ENCODE measurements at places on chromosomes 13 and 19.

DNA sequence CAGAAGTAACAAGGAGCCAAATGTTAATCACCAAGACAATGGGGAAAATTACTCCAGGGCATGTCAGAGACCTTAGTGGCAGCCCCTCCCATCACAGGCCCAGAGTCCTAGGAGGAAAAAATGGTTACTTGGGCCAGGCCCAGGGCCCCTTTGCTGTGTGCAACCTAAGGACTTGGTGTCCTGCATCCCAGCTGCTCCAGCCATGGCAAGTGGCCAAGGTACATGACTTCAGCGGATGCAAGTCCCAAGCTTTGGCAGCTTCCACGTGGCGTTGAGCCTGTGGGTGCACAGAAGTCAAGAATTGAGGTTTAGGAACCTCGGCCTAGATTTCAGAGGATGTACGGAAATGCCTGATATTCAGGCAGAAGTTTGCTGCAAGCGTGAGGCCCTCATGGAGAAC lies 46.7 kb downstream of the OR10H4 start:
- DNase-seq, result no peak

DNA sequence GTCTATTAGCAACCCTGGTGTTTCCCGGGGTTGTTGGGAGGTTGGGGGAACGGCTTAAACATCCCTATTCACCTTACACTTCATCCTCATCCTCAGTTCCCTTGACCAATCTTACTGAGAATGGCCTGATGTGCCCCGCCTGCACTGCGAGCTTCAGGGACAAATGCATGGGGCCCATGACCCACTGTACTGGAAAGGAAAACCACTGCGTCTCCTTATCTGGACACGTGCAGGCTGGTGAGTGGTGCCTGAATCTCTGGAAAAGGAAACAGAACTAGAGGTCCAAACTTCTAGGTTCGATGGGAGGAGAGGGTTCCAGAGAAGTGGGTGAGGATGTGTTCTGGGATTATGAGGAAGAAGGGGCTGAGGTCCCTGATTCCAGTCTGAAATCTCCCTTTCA lies 5.9 kb downstream of the PINLYP start:
- no peak for DNase-seq

GRCh38 chr19:51098365-51099046 lies 9.7 kb downstream of the CTU1 start:
- peak; percentile 24 for DNase-seq

- DNase-seq, result peak; percentile 38
These were observed 1.5 kb downstream of the N4BP2L1 start for GRCh38 chr13:32426191-32426989.

DNA sequence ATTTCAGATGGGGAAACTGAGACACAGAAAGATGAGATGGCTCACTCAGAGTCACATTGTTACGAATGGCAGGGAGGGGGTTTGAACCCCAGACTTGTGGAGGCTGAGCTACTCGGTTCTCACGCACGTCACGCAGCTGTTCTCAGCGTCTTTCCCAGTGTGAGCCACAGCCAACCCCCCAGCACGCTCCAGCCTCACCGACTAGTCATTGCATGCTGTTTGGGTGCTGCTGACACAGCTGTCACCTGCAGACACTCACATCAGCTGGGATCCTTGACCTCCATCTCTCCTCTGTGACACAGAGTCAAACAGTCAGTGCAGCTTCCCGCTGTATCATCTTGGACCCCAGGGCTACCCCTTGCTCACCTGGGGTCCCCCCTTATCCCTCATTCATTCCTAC lies 2.4 kb upstream of the NCAN start:
- DNase-seq, result no peak

GRCh38 chr19:8042900-8043299 lies 9.7 kb upstream of the CCL25 start:
- no peak for DNase-seq

DNA sequence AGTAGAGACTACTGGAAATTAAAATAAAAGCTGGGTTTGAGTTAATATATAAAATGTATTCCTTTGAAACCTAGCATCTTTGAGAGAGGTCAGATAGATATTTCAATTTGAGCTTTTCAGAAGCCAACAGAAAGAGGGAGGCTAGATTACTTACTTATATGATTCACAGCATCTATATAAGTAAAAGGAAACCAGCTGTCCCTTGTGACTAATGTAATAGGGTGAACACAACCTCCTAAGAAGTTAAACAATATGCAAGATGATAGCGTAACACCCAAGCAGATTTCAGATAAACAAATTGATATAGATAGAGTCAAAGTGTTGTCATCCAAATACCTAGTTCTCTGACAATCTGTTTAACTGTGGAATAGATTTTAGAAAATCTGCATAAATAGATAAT lies 393.5 kb upstream of the GPC6 start:
- no peak for DNase-seq

GRCh38 chr13:39699274-39699673 lies 43.8 kb downstream of the COG6 start:
- DNase-seq, result no peak

GRCh38 chr13:63696055-63696454 lies 2280.4 kb upstream of the PCDH20 start:
- no peak for DNase-seq

- no peak for DNase-seq
These were observed 44.5 kb downstream of the MLLT1 start for GRCh38 chr19:6235031-6235951.

- DNase-seq, result no peak
These were observed 503.4 kb downstream of the TBC1D4 start for GRCh38 chr13:74978591-74978990.

DNA sequence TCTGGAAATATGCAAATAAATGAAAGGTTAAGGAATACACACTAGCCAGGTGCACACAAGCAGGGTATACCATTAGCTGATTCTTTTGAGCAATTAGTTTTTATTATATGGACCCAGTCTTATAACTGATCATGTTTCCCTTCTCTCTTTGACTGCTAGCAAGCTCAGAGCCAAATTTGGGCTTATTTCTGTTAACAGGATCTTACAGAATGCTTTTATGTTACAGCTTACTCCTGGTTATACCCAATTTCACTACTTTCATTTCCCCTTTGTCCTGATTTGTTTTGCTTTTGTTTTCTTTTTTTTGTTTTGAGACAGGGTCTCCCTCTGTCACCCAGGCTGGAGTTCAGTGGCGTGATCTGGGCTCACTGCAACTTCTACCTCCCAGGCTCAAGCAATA lies 12.9 kb upstream of the TPT1 start:
- DNase-seq, result no peak

GRCh38 chr19:7292950-7293761 lies 1.1 kb downstream of the INSR start:
- no peak for DNase-seq

DNA sequence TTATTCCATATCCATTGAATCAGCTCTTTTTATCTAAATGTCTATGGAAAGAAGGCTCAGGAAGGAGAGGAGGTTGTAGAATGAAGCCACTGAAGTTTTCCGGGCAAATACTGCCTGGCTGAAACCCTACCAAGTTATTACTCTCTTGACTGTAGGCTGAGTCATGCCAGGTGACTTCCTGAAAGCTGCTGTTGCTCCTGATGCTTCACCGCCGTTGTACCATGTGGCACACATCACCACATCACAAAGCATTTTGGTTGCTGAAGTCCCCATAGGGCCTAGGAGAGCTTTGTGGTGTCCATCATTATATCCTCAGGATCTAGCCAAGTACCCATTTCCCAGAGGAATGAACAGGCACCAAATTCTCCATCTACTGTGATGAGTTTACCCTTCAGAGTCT lies 11.1 kb upstream of the TDRD12 start:
- DNase-seq, result peak; percentile 39

GRCh38 chr13:95226050-95226449 lies 75.2 kb downstream of the ABCC4 start:
- DNase-seq, result no peak

GRCh38 chr13:100130930-100131511 lies 42.1 kb downstream of the PCCA start:
- DNase-seq, result no peak

- DNase-seq, result no peak
These were observed 21.3 kb upstream of the EPHX3 start for GRCh38 chr19:15253513-15253912.

- DNase-seq, result no peak
These were observed 11.0 kb upstream of the BBC3 start for GRCh38 chr19:47241919-47242577.

GRCh38 chr19:35462476-35462953 lies 14.5 kb downstream of the FFAR2 start:
- peak; percentile 33 for DNase-seq

GRCh38 chr13:77510156-77510555 lies 25.4 kb upstream of the SCEL start:
- no peak for DNase-seq

DNA sequence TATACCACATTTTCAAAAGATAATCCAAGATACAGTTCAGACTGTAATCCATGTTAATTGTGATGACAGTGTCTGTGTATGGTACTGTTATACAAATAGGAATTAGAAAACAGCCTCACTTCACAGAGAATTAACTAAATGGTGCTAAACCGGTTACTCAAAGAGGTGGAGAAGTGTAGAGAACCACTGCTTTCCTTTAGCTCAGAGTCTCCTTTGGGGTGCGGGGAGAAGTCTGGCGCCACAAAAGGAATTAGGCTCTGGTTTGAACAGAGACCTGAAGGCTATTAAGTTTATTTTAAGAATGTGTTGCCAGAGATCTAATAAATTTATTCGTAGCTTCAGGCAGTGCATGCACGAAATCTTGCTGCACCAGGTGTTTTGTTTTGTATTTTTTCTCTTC lies 65.8 kb downstream of the FREM2 start:
- DNase-seq, result no peak

DNA sequence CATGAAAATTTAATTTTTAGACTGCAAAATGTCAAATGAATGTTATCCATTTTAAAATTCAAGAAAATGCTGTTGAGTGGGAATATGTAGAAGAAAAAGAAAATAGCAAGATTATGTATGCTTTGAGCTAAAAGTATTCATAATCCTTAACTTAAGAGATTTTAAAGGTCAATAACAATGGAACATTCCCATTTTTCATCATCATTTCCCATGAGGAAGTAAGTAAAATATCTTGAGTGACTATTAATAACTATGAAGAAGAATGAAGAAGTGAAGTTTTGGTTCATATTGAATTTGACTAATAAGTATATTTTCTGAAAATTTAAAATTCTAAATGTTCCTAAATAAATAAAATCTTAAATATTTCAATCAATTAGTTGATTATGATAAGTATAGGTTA lies 273.4 kb downstream of the DACH1 start:
- DNase-seq, result no peak

- no peak for DNase-seq
These were observed 207.0 kb upstream of the ZNF507 start for GRCh38 chr19:32138416-32138815.

GRCh38 chr13:113801289-113801961 lies 42.4 kb downstream of the TMEM255B start:
- no peak for DNase-seq

DNA sequence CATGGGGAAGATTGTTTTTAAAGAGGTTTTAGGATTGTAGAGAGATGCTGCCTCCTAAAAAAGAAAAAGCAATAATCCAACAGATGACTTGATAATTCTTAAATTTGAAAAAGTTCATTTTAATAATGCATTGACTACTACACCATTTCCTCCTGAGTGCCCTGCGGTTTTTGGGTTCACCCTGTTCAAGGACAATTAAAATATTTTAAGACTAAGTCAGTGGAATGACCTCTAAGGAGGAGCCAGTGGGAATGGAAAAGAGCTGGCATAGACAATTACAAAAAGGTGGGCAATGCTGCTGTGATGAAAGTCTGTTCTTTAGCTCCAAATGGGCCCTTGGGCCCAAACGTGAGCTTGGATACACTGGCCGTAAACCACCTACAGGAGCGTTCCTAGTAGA lies 217.8 kb downstream of the LHFPL6 start:
- no peak for DNase-seq

GRCh38 chr13:21530656-21531055 lies 71.6 kb upstream of the ZDHHC20 start:
- no peak for DNase-seq

GRCh38 chr13:36193151-36193855 lies 21.1 kb downstream of the SOHLH2 start:
- DNase-seq, result no peak

DNA sequence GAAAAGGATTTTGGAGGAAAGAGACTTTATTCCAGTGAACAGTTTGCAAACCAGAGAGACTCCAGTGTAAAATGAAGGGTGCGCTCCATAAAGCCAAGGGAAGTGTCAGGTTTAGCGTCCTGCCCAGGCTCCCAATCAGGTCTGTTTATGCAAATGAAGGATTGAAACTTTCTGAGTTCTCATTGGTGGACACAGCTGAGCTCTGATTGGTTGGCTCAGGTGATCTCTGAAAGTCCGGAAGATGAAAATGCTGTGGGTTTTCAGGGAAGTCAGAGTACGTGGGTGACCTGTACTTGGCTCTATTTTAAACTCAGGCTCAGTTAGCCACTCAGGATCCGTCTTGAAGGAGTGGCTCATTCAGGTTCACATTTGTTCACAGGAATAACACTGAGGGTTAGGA lies 28.7 kb upstream of the CD33 start:
- DNase-seq, result no peak

GRCh38 chr13:66714795-66715194 lies 515.3 kb downstream of the PCDH9 start:
- no peak for DNase-seq

DNA sequence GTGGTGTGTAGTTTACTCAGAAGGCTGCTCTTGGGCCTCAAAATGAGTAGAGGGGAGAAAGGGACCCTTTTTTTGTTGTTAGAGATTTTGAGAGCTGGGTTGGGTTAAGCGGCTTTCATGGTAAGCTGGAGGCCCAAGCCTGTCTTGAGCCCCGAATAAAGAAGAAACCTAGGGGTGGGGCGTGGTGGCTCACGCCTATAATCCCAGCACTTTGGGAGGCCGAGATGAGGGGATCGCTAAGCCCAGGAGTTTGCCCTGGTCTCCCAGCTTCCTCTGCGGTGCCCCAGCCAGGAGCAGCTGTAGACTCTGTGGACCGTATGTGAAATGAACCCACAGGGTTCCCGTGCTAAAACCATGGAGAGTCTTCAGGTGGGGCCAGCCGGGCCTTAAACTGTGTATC lies 56.1 kb downstream of the KDM4B start:
- no peak for DNase-seq

- no peak for DNase-seq
These were observed 8.2 kb downstream of the YIPF2 start for GRCh38 chr19:10920288-10920655.

DNA sequence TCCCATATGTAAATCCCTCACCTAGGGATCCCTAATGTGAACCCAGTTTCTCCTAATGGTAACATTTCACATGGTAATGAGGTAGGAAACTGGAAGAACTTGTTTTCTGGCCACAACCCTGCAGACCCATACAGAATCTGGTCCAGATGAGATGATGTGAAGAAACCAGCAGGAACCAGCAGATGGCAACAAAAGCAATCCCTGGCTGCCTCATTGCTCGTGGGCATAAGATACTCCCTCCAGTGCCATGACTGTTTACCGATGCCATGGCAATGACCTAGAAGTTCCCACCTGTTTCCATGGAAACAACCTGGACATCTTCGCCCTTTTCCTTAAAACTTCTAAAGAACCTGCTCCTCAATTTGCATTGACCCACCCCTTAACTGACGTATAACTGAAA lies 1.4 kb upstream of the CD209 start:
- DNase-seq, result no peak

DNA sequence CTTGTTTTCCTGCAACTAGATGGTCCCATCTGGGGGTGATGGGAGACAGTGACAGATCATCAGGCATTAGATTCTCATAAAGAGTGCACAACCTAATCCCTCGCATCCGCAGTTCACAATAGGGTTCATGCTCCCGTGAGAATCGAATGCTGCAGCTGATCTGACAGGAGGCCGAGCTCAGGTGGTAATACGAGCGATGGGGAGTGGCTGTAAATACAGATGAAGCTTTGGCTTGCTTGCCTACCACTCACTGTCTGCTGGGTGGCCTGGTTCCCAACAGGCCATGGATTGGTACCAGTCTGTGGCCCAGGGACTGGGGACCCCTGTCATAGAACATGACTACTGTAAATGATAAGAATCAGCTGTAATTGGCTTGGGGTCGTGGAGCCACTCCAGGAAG lies 28.0 kb downstream of the WDR88 start:
- no peak for DNase-seq

Data from stimulated activated CD4-positive, alpha-beta T cell treated with anti-CD3 and anti-CD28 coated beads, Interleukin-4, amount 100 ng/mL, for 24 hours (primary cell).